Central memory CD4-positive, alpha-beta T cell (primary cell): ENCODE measurements at places on chromosomes 2 and 18.

GRCh38 chr2:121329786-121330185, 44.8 kb upstream of the TFCP2L1 start:
- DNase-seq = no peak

GRCh38 chr18:69239849-69240674, 160.6 kb upstream of the DOK6 start:
- DNase-seq = no peak

GRCh38 chr2:120419955-120420354, 74.0 kb downstream of the INHBB start:
- DNase-seq = no peak

DNA sequence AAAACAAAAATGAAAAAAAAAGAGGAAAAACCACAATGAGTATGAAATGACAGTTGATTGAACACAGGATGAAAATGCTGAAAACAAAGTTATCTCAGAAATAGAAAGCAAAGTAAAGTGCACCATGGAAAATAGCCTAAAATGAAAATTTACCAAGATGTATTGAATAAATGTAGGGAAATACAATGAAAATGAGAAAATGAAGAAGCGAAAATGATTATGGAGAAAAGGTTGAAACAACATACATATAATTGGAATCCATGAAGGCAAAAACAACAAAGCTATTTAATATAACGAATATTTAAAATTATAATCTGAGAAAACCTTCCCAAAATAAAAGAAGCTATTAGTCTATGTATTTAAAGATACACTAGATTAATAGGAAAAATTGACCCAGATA, 147.4 kb downstream of the TMEM18 start:
- DNase-seq = no peak

DNA sequence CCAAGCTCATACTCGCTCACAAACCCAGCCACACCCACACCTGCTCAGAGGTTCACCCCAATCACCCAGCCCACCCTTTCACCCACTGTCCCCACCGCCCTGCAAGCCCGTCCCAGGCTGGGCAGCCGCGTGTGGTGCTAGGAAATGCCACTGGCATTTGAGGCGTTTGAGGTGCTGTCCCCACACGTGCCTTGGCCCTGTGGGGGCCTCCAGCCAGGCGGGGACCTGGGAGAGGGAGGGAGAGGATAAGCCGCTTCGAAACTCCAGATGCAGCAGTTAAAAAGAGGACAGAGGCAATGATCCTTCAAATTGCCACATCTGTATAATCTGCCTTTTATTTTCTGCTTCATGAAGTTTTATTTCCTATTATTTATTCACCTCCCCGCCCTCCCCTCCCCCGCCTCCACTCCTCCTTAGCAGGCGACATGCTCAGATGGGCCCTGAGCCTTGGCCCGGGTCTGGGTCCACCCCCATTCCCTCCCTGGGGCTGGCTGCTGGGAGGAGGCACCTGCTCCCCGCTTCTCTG, 35.9 kb downstream of the PSD4 start:
- no peak for DNase-seq

DNA sequence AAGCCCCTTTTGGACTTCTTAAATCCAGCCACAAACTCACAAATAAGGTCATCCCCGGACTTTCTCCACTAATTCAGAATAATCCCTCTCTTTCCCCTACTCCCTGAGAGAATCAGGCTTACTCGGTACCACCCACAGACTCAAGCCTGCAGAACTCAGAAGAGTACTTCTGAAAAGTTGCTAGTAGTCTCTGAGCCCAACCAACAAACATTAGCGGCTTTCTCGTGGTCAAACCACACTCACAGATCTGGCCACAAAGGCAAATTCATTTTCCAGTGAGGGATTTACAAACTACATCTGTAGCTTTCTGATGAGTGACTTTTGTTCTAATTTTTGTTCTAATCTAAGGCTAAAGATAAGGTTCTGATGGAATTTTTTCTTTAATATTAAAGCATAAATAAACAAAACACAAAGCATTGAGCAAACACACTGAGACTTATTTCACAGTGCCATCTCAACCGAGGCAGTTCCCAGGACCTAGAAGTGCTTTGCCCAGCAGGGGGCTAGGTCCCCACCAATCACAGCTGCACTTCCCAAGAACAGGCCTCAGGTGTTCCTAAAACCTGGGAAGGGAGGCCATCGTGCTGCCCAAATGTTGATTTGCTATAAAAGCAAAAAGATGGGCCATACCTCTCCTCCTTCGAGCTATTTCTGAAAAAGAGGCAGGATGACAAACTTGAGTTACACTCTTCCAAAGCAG, 110.7 kb downstream of the COLEC12 start:
- no peak for DNase-seq

DNA sequence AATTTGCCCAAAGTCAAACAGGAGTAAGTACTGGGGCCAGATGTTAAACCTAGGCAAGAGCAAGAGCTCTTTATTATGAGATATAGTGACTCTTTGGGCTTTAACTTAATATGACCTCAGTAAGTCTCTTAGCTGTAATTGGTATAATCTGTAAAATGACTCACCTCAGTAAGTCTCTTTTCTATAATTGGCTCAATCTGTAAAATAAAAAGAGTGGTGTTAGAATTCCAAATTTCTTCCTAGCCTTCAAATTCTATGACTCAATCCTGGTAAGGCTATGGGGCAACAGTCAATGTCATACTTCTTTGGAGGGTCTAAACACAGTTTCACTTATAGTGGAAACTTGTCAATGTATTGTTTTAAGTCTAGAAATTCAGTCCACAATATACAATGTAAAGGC, 1608.9 kb upstream of the PIK3C3 start:
- no peak for DNase-seq

- no peak for DNase-seq
Measured at GRCh38 chr18:32767400-32767799, 5.4 kb downstream of the KLHL14 start.

GRCh38 chr18:76957384-76958355, 135.3 kb downstream of the ZNF236 start:
- DNase-seq = no peak

DNA sequence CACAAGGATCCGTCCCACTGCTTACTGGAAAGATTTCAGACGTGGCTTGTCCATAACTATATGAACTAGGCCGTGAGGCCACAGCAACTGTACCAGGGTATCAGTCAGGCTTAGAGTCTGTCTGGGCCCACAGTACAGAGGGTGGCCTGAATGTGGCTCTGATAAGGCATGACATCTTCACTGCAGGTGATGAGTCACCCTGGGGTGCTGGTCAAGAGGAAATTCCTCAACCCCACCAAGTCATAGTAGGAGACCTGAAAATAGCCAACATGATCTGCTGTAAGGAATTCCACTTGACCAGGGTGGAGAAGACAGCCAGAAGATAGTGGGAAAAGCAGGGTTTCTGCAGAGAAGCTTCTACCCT, 107.7 kb downstream of the INHBB start:
- DNase-seq = no peak

DNA sequence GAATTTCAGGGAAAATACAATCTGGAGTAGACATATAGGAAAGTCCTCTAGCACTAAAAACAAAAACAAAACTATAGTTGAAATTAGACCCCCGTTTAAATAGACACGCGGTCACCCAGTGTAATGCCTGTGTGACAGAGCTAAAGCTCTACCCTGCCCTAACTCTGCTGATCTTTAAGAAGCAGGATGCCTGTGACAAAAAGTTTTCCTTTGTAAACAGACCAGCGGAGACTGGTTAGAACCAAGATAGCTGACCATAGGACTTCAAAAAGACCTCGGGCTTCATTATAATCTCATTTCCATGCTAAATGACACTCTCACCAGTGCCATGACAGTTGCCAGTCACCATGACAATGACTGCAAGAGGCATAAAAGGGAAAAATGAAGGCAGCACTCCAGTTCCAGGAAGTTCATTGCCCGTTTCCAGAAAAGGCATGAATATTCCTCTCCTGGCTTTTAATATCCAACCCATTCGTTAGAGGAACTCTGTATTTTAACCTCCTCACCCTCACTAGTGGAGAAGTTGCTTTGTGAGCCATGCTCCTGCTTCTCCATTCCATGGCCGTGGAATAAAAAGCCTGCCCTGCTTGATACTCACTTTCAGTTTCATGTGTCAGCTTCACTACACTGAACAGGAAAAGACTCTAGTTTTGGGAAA, 157.2 kb upstream of the COPS8 start:
- DNase-seq = no peak

DNA sequence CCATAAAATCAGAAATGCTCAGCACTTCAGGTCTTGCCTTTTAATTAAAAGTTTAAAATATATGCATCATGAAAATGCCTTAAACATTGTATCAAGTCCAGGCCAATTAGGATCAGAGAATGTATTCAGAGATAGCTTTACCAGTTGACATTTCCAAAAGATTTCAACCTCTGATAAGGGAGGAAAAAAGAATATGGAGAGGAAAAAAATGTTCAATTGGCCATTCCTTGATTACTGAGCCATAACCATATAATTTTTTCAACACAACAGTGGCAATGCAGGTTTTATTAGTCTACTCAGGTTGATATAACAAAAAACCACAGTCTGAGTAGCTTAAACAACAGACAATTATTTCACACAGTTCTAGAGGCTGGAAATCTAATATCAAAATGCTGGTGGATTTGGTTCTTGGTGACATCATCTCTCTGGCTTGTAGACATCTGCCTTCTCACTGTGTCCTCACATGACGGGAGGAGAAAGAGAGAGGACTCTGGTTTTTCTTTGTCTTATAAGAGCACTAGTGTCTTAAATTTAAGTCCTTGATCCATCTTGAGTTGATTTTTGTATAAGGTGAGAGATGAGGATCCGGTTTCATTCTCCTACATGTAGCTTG, 111.9 kb downstream of the IRS1 start:
- no peak for DNase-seq

- no peak for DNase-seq
Measured at GRCh38 chr2:6955511-6956136, 38.4 kb downstream of the RNF144A start.

DNA sequence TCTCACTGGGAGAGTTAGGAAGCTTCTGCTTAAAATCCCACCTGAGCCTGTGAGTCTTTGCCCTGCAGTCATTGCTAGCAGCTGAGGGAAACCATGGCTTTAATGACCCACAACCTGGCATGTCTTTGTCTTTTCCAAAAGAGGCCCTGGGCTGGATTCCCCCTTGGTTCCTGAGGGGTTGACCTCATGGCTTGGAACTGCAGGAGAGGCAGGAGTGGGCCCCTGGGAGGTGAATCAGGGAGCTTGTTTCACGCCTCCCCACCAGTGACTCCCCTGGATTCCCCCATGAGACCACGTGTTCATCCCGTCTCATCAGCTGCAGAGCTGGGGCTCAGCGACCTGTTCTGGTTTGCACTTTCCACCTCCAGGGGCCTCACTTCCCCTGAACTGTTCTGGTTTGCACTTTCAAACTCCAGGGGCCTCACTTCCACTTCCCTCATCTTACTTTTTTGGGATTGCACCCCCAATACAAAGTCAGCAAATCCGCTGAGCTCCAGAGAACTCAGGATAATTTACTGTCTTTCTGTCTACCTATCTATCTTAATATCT, 58.5 kb upstream of the TMEM18 start:
- DNase-seq = no peak
